ENCODE measurements at places on chromosomes 1 and 21.

DNA sequence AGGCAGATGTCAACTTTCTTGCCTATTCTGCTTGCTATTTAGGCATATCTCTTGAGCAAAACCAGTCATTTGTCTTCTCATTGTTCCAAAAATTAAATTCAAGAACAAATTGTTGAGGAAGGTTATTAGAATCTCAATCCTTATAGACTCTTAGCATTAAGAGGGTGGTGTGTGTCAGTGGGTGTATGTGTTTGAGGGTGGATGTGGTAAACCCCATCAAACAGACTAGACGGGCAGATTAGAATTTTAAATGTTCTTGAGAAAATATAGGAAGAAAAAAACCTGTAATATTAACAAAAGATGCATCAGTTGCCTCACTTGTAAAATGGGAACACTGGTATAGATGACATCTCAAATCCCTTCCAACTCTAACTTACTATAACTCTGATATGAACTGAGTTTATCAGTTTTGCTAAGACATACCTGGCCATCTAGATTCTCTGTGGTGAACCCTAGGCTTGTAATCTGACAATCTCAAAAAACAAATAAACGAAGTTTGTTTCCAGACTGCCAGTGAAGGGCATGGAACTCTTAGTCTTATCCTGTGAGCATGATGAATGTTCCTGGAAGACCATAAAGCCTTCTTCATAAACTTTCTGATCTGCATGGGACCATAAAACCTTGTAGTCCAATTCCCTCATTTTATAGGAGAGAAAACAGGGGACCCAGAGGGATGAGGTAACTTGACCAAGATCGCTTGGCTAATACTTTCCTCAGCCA, 176.3 kb upstream of the SGIP1 start:
- DNase-seq = no peak

DNA sequence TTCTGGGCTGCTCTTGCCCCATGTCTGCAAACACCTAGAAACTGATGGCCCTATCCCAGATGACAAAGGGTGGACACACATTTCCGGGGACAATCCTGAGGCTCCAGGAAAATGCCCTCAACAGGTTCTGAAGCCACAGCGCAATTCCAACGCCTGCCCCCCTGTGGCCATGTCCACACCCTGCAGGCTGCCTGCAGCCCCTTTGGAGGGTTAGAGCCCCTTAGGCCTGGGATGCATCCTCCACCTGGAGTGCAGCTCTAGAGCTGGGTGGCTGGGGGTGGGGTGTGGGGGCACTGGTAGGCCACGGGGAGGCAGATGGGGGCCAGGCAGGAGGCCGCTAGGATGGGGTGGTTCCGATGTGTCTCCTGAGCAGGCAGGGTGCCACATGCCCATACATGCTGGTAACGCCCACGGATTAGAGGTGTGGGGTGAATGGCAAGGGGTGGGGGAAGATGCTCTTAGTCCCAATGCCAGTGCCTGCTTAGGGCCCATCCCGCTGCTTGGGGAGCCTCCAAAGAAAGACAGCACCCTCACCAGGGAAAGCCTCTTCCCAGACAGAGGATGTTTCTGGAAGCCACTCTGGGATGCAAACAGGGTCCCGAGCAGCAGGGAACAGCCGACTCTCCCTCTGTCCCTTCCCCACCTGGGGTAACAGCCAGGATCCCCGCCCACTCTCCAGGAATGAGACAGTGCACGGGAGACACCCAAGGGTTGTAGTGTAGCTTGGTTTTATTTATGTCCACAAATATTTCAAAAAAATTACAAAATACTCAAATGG, 34.0 kb downstream of the SLC45A1 start:
- DNase-seq = no peak

- DNase-seq = no peak
Observed at GRCh38 chr1:160239582-160240299, 22.6 kb downstream of the DCAF8 start.

- no peak for DNase-seq
Observed at GRCh38 chr1:69441496-69441895, 126.2 kb upstream of the LRRC7 start.

DNA sequence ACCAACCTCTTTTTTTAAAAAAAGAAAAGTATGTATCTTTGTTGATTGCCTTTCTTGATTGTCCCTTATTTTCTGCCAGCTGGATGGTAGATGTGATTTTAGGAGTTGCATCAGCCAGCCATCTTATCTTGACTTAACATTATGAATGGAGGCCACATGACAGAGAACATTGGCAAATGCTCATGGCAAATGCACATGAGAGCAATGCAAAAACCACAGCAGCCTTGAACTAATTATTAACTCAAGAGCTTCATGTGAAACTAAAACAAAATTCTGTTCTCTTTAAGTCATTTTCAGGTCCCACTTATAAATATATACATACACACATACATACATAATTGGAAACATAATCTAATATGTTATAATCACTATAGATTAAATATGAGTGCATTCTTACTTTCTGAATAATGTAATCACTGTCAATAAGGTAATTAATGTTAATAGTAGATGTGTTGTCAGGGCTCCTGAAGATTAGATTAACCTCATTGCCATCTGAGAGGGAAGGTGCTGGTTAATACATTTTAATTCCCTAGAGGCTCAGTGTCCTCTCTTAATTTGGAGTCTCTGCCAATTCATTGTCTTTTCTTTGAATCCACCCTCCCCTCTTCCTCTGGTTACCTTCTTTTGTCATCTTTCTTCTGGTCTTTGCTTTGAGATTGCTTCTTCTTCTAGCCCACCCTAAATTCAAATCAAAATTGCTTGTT, 962.2 kb downstream of the ADGRL2 start:
- no peak for DNase-seq

DNA sequence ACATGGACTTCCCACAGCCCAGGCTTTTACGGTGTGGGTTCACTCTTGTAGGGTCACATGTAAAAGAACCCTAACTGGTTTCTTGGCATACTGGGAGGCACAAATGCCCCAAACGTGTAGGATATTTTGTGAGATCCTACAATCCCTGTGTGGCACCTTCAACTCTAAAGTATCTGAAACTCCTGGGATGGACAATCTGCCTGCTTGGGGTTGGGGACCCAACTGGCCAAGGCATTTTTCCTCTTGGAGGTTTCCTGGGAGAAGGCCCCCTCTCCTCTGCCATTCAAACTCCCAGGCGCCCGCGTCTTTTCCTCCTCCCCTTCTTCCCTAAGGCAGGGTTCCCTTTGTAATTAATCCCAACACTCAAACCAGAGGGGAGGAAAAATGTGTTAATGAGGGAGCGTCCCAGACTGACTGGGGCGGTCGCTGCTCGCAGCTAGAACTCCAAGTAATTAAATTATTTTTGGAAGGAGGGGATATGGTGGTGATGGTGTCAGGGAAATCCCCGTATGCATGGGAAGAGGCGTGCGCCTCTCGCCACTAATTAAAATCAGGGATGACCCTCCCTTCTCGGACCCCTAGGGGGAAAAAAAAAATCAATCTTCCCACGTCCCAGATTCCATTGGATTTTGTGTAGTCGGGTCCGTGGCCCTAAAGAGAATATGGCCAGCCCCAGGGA, 681 bp upstream of the VANGL2 start:
- DNase-seq = no peak

- peak; percentile 92 for DNase-seq
Observed at GRCh38 chr1:26697978-26698849, 2.4 kb downstream of the ARID1A start.

- DNase-seq = peak; percentile 25
Observed at GRCh38 chr1:104780470-104781078, 1030.9 kb downstream of the AMY1C start.

- DNase-seq = no peak
Observed at GRCh38 chr1:10575616-10576015, 100.9 kb downstream of the PEX14 start.

DNA sequence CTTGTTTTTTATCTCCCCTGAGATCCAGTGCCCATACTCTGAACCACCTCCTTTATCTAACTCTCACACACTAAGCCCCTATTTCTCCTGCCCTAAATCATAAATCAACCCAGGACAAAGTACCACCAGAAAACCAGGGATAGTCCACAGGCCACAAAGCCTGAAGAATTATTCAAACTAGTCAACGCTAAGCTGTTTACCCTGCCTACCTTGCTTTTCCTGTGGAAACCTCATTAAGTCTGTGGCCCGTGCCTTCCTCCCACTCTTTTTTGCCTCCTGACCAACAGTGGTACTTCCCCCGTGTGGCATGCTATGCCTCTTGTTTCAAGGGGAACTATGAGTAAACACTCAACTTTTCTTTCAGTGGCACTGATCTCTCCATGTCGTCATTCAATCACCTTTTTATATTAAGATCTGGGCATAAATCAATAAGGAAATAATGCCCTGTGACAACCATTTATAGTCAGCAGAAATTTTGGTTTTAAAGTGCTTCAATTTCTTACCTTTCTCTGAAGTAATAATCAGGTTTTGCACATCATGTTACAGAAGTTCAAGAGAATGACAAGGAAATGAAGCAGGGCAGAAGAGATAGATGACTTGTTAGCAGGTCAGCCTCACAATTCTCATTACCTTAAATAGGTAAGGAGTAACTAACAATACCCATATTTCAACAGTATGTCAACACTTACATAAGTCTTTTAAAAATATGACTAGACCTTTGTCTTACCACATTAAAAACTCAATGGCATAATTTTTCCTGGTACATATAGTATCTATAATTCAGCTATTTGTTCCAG, 32.1 kb downstream of the EYA3 start:
- peak; percentile 86 for DNase-seq

GRCh38 chr1:248402748-248403147, at the start of gene OR2T1:
OR2T1 (plus strand) TSS chr1:248403048; CDS start chr1:248406148, 3,100 bp downstream.
- DNase-seq = no peak
